ENCODE measurements at places on chromosomes 16 and 17.
A peak's percentile ranks its signal among the peaks of the same experiment; 100 is the strongest.

GRCh38 chr17:36703860-36704266 is 102.5 kb downstream of the MRM1 start:
- DNase-seq = peak; percentile 45

- peak; percentile 59 for DNase-seq
Measured at GRCh38 chr17:35088356-35088880, 24.9 kb upstream of the RFFL start.

- no peak for DNase-seq
Measured at GRCh38 chr17:3475251-3475685, 529 bp upstream of the ASPA start.

- DNase-seq = peak; percentile 82
Measured at GRCh38 chr16:84970447-84971127, 40.7 kb downstream of the ZDHHC7 start.

DNA sequence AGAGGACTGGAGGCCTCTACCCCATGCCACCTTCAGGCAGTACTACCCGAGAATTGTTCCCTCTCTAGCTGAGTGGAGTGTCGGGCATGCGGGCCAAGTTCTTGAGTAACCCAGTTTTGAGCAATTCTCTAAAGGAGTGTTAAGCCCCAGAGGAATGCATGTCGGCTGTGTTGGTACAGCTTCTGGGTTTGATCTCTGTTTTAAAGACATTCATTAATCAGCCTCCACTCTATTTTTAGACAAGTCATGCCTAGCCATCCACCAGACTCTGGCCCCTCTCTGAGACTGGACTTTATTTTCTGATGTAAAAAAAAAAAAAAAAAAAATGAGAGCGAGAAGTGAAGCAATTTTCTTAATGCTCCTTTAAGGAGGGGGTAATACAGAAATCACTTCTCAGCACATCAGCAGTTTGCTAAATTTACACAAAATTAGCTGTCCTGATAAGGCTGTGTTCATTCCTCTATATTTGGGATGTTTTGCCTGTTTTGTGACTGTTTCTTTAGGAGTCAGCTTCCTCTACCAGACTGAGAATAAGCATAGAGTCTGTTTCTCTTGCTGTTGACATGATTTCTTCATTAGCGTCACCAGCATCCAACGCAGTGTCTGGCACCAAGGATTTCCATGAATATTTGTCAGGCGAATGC is 88.7 kb downstream of the AXIN2 start:
- DNase-seq = no peak

DNA sequence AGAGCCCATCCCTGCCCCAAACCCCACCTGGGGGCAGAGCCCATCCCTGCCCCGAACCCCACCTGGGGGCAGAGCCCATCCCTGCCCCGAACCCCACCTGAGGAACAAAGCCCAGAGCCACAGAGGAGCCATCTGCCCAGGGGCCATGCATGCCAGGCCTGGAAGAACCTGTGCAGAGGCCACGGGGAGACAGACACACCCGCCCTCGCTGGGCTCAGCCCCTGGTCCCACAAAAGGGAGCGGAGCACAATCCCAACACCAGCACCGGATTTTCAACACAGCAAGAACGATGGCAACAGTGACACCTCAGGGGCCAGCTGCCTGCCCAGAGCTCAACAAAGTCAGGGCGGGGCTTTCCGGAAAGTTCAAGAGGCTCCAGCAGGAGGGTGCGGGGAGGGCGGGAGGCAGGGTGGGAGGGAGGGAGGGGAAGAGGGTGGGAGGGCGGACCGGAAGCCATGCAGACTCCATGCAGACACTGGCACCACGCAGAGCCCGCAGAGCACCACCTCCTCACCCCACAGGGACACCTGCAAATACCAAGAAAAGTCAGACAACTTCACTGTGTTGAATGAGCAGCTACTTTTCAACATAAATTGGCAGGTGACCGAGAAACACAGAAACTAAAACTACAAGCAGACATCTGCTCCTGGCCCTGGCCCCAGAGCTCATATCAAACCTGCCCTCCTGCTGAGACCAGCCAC is 27.9 kb upstream of the C16orf95 start:
- DNase-seq = peak; percentile 64

DNA sequence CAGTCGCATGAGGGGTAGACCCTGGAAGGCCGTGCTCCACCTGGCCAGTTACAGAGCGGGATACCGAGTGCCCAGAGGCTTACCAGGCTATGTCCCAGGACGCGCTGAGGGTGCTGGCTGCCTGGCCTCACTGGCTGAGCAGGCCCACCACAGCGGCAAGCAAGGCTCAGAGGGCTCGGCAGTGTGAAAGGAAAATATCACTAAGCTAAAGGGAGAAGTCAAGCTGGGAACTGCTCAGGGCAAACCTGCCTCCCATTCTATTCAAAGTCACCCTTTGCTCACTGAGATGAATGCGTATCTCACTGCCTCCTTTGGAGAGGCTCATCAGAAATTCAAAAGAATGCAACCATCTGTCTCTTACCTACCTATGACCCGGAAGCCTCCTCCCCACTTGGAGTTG is 37.4 kb downstream of the CCDC57 start:
- no peak for DNase-seq

DNA sequence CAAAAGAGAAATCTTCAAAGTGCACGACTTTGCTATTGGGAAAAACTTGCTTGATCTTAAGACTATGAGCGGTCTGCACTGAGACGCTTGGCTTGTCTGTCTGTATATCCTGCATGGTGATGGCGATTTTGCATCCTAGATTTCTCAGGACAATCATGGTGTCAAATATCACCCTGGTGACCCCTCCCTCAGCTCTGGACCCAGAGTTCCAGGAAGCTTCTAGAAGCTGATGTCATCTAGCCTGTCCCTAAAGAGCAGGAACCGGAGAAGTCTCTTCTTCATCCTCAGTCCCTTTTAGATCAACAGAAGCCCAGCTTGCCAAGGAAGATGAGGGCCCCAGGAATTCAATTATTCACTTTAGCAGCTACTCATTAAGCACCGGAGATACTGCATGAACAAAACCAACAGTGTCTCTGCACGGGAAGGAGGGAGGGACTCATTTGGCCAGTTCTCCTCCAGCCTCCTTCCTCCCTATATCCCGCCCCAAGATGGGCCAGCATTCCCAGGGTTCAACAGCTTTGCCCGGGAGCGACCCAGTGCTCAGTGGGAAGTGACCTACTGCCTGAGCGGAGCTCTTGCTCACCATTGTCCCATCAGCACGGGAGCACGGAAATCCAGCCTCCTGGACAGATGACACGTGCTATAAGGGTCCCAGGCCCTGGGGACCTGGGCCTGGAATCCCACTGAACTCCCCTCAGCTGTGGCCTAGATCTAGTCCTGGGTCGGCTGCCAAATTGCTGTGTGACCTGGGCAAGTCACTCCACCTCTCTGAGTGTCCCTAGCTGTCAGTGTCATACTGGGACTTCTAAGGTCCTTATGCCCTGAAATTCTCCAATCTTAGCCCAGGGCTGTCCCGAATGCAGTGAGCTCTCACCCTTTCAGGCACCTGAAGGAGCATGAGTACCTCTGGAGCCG is 3.8 kb downstream of the EMP2 start:
- DNase-seq = no peak

- DNase-seq = peak; percentile 92
Measured at GRCh38 chr17:41695954-41696757, 7.5 kb downstream of the EIF1 start.

DNA sequence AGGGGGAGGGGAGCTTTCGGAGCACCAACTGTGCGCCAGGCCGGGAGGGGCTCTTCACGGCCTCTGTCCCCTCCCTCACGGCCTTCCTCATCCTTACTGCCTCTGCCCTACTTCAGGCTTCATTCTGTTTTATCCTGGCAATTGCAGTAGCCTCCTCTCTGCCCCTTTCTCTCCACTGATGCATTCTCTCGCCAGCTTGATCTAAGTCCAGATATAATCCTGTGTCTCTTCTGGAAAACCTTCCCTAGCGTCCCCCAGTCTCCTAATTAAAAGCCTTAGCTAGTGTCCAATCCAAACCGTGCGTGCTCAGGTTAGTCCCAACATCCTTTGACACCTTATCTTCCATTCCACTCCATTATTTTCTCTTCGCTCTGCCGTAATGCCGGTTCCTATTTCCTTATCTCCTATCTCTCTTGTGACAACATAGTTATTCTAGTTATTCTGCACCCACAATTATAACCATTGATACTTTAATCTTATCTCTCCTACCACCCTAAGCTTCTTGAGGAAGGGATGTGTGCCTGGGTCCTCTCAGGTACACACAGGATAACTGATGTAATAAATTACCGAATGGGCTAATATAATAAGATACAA is 869 bp downstream of the ZNF48 start:
- DNase-seq = no peak

- DNase-seq = no peak
Measured at GRCh38 chr17:21113049-21113690, 13.6 kb upstream of the DHRS7B start.

GRCh38 chr17:69809331-69809730 is 265.7 kb upstream of the KCNJ16 start:
- peak; percentile 32 for DNase-seq

DNA sequence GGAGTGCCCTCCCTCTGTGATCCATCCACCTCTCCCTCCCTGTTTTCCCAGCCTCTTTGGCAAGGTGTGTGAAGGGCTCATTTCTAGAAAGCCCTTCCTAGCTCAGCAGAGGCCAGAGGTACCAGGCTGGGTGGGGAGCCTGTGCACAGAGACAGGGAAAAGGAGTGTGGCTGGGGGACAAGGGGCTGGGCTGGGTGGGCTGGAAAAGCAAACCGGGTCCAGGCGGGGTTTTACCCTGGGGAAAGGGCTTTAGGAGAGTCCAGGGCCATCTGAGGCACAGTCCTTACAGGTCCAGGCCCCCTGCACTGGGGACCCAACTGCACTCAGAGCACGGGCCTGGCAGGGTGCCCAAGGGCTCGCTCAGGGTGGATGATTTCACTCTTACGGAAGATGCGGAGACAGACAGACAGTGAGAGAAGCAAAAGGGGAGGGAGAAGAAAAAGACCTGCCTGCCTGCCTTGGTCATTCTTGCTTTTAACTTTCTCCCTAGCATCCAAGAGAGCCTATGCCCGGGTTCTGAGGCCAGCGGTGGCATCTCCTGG is 7.0 kb downstream of the CRHR1 start:
- DNase-seq = peak; percentile 47

GRCh38 chr17:29838961-29839360 is 91.1 kb downstream of the SSH2 start:
- peak; percentile 79 for DNase-seq
